ENCODE measurements at places on chromosomes 1 and 21.

GRCh38 chr21:28138272-28138671 lies 854.4 kb downstream of the LTN1 start:
- no peak for DNase-seq

GRCh38 chr21:30758306-30758705 lies 3.1 kb upstream of the KRTAP21-1 start:
- no peak for DNase-seq

DNA sequence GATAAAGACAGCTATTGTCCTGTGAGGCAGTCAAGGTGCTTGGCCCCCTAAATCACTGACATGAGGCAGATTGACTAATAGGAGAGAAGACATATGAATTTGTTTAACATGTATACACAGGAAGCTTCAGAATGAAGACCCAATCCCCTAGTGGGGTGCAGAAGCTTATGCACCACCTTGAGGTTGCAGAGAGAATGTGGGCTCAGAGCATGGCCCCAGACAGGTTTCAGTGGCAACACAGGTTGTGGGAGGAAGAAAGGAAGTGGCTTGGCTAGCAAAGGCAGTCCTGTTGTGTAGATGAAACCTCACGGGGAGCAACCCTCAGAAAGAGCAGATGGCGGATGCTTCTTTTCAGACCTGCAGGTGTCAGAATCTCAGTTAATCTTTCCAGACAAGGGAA lies 37.0 kb upstream of the PARP1 start:
- no peak for DNase-seq

DNA sequence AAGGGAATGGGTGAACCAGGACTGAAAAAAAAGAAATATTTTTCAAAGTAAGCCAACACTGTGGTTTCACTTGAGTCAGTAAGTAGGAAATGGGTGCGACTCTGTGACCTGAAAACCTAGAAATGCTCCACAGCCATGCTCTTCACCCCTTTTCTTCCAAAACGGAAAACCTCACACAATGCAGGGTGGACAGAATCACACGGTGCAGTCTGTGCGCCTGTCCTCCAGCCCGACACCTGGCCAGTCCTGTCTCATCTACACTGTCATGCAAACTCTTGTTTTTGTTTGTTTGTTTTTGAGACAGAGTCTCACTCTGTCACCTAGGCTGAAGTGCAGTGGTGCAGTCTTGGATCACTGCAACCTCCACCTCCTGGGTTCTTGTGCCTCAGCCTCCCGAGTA lies 53.3 kb downstream of the B3GALT5 start:
- DNase-seq = no peak

GRCh38 chr1:180672105-180672504 lies 40.3 kb downstream of the XPR1 start:
- DNase-seq = no peak

DNA sequence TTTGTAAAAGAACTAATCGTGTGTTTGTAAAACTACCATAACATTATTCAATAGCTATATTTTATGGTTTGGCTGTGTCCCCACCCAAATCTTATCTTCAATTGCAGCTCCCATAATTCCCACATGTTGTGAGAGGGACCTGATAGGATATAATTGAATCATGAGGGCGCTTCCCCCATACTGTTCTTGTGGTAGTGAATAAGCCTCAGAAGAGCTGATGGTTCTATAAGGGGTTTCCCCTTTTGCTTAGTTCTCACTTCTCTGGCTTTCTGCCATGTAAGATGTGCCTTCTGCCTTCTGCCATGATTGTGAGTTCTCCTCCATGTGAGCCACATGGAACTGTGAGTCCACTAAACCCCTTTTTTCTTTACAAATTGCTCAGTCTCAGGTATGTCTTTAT lies 1372.3 kb downstream of the AMY1C start:
- no peak for DNase-seq

DNA sequence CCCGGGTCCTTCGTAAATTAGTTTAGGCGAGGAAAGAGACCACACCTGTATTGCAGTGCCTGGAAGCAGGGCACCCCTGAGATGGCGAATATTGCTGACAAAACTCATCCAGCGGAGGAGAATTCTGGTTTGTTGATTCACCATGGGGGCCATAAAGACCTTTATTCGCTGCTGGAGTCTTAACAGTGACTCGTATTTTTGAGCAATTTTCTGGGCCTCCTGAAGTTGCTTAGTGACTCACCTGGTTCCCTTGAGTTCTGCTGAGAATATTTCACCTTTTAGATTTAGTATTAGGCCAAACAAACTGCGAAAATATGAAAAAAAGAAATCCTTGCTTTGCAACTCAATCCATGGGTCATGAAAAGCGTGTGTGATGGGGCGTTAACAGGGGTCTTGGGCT lies 20.6 kb upstream of the H6PD start:
- no peak for DNase-seq

GRCh38 chr1:247295274-247295684 lies 36.4 kb downstream of the ZNF496 start:
- DNase-seq = peak; percentile 52

- DNase-seq = no peak
These were observed 59.2 kb upstream of the ATP5PO start for GRCh38 chr21:33974513-33975468.

DNA sequence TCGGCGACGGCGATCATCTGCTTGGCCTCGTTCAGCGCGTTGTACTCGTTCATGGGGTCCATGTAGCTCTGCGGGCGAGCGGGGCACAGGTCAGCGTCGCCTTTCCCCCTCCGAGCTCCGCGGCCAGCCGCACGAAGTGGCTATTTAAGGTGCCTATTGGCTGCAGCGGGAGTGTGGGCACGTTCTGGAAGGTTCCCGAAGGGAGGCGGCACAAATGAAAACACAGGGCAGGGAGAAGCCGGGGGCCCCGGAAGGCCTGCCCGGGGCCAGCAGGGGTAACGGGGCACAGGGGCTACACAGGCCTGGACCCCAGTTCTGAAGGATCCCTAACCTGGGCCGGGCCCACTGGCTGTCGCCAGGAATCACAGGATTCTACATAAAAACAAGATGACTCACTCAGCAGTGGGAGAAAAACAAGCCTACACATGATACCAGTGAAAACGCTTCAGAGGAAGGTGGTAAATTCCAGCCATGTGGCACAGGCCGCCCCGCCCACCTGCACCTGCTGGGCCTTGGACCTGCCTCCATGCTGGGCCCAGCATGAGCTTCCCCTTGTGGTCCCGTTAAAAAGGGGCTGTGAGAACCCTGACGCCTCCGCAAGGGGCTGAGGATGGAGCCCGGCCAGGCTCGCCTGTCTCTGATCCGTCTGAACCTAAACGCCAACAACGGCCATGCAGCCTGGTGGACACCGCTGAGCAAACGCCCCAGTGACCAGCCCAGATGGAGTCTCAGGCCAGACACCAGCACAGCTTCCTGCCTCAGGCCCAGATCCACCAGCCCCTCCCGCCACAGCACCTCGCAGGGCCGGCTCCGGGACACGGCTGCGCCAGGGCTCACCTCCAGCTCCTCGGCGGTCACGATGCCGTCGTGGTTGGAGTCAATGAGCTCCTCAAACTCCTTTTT lies 3.9 kb upstream of the TNFRSF4 start:
- peak; percentile 55 for DNase-seq

DNA sequence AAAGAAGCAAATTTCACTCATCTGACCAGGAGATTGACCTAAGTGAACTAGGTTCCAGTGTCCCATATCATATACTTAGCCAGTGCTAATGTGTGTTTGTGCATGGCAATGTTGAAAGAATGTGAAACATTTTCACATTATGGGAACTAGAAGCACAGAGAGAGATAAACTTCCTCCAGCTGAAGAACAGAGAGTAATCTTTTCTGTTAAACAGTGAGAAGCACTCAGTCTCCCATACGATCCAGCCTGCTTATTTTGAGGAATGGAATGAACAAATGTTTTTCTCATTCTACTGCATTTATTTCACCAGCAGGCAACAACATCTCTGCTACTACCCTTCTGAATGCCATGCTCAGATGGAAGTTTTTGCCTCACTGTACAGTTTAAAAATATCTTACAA lies 170.5 kb downstream of the TTLL7 start:
- no peak for DNase-seq

GRCh38 chr1:170730438-170730837 lies 66.5 kb downstream of the PRRX1 start:
- no peak for DNase-seq

GRCh38 chr21:35643176-35643575 lies 417.1 kb downstream of the SETD4 start:
- no peak for DNase-seq

DNA sequence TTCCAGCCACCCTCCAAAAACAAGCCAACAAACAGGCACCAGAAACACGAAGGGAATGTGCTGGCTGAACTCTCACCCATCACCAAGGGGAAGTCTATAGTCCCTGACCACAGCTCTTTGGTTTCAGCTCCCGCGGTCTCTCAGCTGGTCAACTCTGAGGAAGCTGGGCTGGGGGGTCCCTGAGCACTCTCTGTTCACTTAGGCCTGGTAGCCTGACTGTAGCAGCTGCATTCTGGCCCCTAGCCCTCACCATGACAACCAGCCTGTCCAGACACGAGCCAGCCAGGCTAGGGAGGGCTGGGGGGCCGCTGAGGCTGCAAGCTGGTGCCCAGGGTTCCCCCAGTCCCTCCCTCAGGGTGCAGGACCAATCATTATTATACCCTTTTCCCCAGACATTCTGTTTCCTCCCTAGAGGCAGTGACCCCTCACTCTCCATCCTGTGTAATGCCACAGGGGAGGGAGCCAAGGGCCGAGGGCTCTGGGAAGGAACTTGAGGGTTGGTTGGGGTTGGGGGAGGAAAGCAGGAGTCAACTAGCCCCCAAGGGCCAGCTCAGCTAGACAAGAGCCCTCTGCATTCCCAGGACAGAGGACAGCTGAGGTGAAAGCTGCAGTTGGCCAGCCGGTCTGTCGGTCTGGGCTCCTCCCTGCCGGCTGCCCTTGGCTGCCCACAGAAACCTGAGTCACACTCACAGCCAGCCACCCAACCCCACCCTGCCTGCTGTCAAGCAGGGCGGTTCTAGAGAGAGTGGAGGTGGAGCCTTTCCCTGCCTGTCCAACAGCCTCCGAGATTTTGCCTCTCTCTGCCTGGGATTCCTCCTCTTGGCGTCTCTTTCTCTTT lies 1.2 kb upstream of the TRAPPC3 start:
- peak; percentile 98 for DNase-seq

DNA sequence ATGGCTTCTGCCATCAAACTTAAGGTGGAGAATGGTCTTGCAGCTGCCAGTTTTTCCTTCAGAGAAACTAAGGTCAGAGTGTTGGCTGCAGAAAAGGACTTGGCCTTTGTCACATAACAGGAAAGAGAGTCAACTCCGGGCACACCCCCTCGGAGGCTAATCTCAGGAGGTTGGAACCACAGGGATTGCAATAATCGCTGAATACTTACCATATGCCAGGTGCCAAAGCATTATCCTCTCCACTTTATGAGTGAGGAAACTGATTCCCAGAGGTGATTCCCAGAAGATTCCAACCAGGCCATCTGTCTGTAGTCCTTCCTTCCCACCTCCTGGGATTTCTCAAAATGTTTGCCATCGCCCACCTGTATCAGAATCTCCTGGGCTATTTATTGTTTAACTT lies 54.0 kb downstream of the LACTBL1 start:
- DNase-seq = no peak

DNA sequence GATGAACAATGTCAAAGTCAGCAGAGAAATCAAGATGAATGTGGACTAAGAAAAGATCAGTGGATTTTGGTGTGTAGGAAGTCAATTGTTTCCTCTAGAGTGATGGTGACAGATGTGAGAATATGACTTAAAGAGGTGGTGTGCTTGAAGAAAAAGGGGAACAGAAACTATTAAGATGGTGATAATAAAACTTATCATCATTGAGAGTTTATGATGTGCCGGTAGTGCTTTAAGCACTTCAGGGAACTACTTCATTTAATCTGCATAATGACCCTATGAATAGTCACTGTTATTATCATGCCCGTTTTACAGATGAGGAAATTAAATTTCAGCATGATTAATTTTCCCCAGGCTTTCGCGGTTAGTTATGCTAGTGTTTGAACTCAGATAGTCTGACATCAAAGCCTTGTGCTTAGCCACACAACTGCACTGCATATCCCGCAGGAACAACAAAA lies 246.9 kb upstream of the LRRC7 start:
- DNase-seq = peak; percentile 1

- DNase-seq = peak; percentile 89
These were observed at the start of gene COL6A2 for GRCh38 chr21:46097336-46098293. COL6A2 (plus strand) TSS chr21:46098112.

- no peak for DNase-seq
These were observed 96.2 kb upstream of the MARK1 start for GRCh38 chr1:220431554-220432239.

- peak; percentile 96 for DNase-seq
These were observed at the start of gene S100A11 for GRCh38 chr1:152036267-152037216. S100A11 (minus strand) TSS chr1:152037004; CDS start chr1:152036915, 89 bp downstream.

GRCh38 chr1:109304226-109304920 lies 2.4 kb downstream of the MYBPHL start:
- DNase-seq = no peak

DNA sequence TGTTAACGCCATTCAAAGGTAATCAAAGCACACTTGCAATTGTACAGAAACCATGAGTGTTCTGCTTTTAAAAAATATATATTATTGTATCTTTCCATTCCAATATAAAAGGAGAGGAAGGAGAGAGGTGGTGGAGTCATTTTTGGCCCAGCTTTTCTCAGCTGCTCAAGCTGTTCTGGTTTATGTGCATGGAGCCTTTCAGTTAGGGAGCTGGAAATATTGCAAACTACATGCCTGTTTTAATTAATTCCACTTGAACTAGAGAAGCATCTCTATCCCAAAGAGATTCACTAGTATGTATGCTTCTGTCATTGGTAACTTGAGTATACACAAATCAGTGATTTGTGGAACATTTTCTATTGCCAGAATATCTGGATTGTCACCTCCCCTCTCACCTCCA lies 28.5 kb upstream of the C1orf105 start:
- no peak for DNase-seq

GRCh38 chr21:23162198-23162946 lies 2164.2 kb downstream of the NCAM2 start:
- DNase-seq = peak; percentile 0

- no peak for DNase-seq
These were observed 65.1 kb downstream of the RIPK4 start for GRCh38 chr21:41701749-41702148.

GRCh38 chr1:75996196-75996595 lies 64.0 kb upstream of the ASB17 start:
- peak; percentile 19 for DNase-seq

DNA sequence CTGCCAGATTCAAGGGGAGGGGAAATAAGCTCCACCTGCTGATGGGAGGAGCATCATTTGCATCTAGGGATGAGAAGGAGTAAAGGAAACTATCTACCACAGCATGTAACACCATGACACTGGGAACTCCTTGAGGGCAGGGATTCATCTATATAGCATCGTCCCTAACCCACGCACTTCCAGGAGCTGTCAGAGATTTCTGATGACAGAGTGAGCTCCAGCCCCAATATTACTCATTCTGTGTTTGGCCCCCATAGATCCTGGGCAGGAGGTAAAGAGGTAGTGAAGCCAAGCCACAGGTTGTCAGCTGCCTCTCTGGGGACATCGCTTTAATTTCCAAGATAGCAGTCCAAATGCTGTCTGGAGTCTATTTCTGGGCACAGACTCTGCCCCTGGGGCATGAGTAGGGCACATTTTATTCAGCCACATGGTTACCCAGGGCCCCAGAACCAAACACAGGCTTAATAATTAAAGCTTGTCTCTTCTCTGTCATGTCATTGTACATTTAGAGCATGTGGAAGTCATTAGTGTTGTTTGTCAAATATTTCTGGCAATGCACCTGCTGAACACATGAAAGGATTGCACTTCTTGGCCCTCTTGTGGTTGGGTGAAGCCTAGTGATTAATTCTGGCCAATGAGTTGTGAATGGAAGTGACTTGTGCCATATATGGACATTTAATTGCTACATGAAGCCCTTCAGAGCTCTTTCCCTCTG lies 105.9 kb upstream of the POU3F1 start:
- peak; percentile 20 for DNase-seq
